ENCODE measurements at places on chromosomes 5 and 9. TPM values are rescaled to one million over a fixed set of nuclear protein-coding genes. Genes with fewer than 3 reads are reported as not detected.

TMEM171 gene
- polyA plus RNA-seq = not detected

CCL27 gene
- polyA plus RNA-seq = not detected

TAF11L5 gene
- not detected for polyA plus RNA-seq

GRCh38 chr5:168217497-168217896 lies 73.9 kb upstream of the WWC1 start:
- no peak for DNase-seq

GRCh38 chr5:180691046-180691445 lies 41.6 kb upstream of the FLT4 start:
- DNase-seq = no peak

DNA sequence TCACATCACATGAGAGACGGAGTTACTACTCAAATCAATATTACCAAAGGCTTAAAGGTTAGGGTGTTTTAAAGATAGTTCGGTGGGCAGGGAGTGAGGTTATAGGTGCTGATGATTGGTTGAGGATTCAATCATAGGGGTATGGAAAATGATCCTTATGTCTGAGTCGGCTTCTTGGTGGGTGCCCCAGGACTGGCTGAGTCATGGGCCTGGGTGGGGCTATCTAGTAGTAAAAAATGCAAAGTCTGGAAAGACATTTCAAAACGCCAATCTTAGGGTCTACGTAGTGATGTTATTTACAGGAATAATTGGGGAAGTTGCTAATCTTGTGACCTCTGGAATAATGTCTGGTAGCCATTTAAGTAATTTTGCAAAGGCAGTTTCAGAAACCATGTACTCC lies 15.2 kb upstream of the SPIN1 start:
- no peak for DNase-seq
